ENCODE measurements at places on chromosomes 6 and 20. TPM values are rescaled to one million over a fixed set of nuclear protein-coding genes. Genes with fewer than 3 reads are reported as not detected.

Gene HLA-C
- total RNA-seq = 530 TPM

Gene GNAS-AS1
- 0.81 TPM for total RNA-seq

Gene PLA2G7
- total RNA-seq = not detected

Gene PDYN
- total RNA-seq = not detected

Gene SPATS1
- total RNA-seq = not detected

Gene DEFB118
- total RNA-seq = not detected

Gene PSMF1
- total RNA-seq = 135 TPM

Gene CTSZ
- 118 TPM for total RNA-seq

Gene SLC22A7
- not detected for total RNA-seq
